ENCODE measurements at places on chromosomes 13 and 19.

DNA sequence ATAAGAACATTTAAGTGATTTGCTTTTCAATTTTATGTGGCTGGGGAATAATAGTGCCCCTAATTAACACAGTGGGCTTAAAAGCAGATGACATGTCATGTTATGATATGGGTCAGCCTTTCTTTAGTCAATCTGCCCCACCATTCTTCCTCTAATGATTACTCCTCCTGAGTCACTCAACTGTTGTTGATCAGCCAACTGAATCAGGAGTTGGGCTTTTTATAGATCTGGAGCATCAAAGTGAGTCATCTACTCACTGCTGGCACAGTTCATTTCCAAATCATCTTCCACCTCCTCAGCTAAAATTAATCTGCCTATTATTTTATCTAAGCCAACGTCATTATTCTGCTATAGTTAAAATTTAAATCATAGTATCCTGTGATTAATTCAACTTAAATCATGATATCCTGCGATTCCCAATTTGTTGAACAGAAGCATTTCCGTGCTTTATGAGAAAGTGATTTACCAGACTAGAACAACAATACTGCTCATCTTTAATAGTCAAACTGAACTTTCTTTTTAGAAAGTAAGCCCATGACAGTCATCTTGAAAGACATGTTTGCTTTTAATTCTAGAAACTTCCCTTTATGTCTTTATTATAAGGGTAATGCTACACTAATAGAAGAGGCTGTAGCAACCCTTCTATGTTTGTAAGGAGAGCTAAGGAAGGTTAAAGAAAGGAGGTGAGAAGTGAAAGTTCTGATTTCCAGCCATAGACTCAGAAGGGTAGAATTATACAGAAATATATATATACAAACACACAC, 551.4 kb downstream of the TBC1D4 start:
- DNase-seq: no peak

DNA sequence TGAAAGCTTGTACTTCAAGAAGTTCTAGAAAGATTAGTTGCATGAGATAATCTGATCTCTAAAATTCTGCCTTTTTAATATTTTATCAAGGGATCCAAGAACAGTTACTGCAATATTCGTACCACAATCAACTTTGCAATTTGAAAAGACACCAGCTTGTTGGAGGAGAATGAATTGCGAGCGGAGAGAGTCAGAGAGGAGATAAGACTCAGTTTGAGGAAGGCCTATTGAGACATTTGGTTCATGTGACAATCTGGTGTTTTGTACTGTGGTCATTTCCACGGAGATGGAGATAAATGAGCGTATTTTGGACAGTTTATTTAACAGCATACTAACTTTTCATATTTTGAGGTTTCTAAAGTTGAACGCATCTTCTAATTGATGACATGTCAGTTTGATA, 1276.0 kb downstream of the EFNB2 start:
- no peak for DNase-seq

- DNase-seq: peak; percentile 94
These were observed 9.8 kb upstream of the SLC7A10 start for GRCh38 chr19:33235269-33235995.

GRCh38 chr13:51879133-51879532, 17.4 kb downstream of the CCDC70 start:
- no peak for DNase-seq

DNA sequence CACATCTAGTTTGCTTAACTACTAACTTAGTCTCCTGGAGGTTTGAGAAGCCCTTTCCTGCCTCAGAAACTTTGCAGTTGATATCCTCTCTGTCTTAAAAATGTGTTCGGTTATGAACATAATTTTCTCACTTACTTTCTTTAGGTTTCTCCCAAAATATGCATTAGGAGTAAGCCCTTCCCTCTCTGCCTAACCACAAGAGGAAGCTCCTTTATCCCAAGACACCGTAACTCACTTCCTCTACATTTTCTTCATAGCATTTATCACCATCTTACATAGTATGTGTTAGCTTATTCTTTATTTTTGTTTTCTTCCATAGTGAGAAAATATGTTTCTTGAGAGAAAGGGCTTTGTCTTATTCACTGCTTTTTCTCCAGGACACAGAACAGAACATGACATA, 952.5 kb upstream of the ATXN8OS start:
- DNase-seq: no peak

GRCh38 chr13:20001366-20002190, 43.1 kb downstream of the ZMYM2 start:
- DNase-seq: no peak

DNA sequence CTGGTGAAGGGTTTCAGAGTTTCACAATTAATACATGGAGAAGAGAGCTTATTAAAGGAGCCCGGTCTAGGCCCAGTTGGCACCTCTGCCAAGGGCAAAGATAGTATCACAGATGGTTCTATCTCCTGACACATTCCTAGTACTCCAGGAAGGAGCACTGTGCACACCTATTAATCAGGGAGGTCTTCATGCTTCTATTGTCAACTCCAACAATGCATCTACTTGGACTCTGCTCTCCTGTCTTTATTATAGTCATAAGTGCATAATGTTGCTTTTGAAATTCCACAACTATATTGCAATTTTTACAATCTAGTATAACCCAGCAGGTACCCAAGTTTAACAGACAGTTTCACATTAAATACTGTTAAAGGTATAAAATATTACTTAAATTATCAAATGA, 174.5 kb upstream of the TSC22D1 start:
- no peak for DNase-seq

DNA sequence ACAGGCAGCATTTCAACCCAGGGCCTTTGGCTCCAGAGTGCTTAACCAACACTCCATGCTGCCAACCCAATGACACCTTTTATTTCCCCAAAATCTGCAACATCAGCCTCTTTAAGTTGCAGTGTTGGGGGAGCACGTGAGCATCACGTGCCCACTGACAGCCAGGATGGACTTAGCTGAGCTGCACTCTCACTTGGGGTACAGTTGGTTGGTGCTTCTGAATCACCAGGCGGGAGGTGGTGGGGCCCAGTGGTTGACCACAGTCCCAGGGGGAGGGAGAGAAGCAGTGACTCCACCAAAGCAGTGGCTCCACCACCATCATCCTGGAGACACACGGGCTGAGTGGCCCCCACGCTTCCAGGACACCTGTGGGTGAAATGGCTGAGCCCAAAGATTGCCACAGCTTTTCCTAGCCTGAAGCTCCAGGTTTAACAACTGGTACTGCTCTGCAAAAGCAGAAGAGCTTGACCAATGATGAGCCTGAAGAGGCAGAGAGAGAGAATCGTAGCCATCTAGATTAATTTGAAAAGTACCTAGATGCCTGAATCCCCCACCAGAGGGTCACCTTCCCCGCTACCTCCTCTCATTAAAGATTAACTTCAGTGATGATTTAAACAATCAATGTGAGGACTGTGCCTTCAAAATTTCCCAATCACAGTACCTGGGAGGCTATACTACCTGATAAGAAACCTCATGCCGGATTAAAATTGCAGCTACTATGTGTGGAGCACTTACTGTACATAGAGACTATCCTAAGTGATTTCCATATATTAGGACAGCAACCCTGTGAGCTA, 193.8 kb downstream of the FOXO1 start:
- no peak for DNase-seq

DNA sequence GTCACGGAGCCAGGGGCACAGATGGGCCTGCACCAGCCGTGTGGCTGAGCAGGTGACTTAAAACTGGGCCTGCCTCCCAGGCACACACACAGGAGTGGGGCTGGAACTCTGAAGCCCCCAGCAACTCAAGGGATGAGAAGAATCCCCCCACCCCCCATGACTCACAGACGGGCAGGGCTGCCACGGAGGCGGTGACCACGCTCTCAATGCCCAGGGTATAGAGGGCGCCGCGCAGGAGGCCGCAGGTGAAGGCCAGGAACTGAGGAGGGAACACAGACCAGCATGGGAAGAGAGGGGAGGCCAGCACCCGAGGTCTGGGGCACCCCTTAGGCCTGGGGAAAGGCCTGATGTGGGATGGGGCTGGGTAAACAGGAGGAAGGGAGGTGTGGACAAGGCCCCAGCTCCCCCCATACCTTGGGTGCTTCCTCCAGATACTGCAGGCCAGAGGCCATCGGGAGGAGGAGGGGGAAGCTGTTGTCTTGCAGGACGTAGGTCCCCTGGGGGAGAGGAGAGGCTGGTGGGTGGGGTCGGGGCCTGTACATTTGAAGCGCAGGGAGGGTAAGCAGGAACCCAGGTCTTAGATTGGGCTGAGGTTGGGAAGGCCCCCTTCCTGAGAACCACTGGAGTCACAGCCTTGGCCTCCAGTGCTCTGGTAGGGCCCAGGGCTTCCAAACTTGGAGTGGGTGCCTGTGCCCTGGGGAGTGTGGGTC, 3.1 kb upstream of the NKPD1 start:
- no peak for DNase-seq

DNA sequence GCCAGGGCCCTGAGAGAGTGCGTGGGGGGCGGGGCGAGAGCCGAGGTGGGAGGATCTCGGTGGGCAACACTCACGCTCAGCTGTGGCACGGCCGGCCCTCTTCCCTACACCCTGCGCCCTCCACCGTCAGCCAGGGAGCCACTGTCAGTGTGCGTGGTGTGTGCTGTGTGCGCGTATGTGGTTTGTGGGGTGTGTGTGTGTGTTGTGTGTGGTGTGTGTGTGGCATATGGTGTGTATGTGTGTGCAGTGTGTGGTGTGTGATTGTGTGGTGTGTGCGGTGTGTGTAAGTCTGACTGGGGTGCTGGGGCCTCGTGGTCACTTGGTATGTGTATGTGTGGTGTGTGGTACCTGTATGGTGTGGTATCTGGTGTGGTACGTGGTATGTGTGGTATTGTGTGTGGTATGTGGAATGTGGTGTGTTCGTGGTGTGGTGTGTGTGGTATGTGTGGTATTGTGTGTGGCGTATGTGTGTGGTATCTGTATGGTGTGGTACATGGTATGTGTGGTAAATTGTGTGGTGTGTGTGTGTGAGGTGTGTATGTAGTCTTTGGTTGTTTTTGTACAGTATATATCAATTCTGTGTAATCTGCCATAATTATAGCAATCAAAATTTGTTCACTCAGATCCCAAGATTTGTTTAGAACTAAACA, 5.1 kb downstream of the GRK1 start:
- DNase-seq: no peak

DNA sequence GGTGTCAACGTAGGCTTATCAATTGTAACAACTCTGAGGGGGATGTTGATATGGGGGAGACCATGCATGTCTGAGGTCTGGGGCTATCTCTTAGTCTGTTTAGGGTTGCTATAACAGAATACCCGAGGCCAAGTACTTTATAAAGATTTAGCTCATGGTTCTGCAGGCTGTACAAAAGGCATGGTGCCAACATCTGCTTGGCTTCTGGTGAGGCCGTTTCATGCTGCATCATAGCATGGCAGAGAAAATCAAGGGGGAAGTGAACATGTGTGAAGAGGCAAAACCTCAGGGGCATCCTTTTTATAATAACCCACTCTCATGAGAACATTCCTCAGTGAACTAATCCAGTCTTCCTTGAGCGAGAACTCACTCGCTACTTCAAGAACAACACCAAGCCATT, 353.8 kb downstream of the ENOX1 start:
- no peak for DNase-seq

DNA sequence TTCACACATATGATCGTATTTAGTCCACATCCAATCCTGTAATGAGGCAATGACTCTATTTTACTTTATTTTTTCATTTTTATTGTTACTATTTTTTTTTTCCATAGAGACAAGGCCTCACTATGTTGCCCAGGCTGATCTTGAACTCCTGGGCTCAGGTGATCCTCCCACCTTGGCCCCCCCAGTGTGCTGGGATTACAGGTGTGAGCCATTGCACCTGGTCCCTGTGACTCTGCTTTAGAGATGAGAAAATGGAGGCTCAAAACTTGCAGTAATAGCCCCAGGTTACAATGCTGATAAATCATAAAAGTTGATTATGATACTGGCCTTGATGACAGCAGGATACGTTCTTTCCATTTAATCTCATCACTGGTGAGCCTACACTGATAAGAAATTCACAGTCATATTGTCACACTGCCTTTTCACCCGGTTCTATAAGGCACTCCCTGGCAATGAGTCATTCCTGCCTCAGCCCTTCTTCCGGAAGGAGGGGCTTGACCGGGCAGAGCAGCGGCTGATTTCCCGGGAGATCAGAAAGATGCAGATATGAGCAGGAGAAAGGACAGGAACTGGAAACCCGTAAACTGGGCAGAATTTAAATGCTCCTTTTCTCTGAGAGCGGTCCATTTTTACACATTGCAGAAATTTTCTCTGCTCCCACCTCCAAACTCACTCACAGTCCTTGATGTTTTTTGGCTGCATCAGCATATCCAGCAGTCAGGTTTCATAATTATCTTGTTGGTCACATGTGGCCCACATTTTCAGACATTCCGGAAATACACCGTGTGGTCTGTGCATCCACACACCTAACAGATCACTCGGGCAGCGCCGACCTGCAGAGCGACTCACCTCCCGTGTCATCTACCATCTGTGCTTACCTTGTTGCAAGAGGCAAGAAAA, 616.4 kb downstream of the EFNB2 start:
- no peak for DNase-seq

DNA sequence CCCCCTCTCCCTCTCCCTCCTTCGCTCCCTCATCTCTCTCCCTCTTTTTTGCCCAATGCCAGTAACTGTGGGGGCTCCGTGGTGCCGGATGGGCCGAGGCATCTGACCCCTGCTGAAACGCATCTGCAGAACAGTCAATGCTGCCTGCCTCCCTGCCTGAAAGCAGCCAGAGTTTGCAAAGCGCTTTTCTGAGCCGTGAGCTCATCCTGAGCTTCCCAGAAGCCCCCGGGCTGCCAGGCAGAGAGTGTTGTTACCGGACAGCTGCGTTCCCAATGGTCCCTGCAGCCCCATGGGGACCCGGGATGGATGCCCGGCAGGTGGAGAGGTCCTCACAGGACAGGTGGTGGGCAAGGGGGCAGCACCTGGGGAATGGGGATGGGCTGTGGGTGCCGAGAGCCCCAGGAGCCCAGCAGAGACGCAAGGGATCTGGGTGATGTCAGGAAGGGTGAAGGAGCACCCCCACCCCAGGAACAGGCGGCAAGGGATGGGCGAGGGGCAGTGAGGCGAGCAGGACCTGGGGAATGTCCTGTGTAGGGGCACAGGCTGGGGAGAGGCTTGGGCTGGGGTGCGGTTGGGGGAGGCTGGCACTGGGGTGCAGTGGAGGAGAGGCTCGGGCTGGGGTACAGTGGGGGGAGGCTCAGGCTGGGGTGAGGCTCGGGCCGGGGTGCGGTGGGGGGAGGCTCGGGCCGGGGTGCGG, 33.0 kb downstream of the GPX4 start:
- no peak for DNase-seq

DNA sequence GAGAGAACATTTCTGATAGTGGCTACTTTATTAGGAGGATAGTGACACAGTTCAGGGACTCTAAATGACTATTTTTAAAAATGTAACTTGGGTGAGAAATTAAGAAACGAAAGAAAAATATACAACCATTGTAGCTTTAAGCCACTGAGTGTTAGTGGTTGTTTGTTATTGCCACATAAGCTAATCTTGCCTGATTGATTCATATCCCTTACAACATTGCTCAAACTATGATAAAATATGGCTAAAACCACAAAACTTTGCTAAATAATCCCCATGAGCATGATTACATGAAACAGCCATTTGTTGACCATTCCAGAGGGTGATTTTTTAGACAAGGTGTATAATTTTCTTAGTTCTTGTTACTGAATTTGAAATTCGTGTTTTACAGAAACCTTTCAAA, 343.4 kb downstream of the SLITRK5 start:
- no peak for DNase-seq

GRCh38 chr13:62583466-62583865, 1167.8 kb upstream of the PCDH20 start:
- DNase-seq: no peak

Measured in activated CD8-positive, alpha-beta memory T cell treated with anti-CD3 and anti-CD28 coated beads for 24 hours (primary cell).